CD4-positive, alpha-beta T cell treated with Interleukin-4 for 4 hours (primary cell): ENCODE measurements at places on chromosomes 12 and 14.

DNA sequence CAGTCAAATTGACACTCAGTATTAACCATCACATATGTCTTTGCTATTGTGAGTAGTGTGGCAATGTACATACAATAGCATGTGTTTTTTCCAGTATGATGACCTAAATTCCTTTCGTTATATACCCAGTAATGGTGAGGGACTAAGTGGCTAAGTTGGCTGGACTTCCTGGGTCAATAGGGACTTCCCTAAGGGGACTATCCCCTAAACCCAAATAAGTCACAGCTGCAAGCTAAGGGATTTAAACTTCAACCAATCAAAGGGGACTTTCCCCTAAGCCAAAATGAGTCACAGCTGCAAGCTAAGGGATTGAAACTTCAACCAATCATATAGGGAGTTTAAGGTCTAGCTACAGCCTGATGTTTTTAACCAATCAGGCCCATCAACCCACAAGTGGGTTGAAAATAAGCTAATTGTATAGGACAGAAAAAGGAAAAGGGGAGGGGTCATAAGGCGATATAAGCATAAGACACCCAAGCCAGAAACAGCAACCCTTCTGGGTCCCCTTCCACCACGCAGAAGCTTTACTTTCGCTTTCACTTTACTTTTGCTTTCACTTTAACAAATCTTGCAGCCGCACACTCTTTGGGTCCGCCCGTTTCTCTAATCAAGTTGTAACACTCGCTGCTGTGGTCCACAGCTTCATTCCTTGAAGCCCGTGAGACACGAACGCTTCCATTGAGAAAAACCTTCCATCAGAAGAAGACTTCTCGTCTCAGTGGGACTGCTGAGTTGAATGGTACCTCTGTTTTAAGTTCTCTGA lies 404.4 kb downstream of the FLRT2 start:
- DNase-seq, result peak; percentile 94

DNA sequence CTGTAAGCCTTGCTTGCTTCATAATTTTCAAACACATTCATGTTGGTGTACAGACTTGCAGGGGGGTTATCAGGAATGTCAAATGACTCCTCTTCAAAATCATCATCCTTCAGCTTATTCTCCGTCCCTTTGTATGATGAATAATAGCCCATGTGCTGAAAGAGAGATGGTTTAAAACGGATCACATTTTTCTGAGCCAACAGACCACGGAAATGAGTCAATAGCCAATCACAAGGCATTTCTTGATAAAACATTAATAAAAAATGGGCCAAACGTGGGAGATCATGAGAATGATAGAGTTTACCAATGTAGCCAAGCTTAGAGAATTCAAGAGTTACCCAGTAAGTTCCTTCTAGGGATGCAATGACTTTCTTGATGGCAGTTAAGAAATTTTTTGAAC lies 105.5 kb downstream of the NTS start:
- DNase-seq, result no peak

DNA sequence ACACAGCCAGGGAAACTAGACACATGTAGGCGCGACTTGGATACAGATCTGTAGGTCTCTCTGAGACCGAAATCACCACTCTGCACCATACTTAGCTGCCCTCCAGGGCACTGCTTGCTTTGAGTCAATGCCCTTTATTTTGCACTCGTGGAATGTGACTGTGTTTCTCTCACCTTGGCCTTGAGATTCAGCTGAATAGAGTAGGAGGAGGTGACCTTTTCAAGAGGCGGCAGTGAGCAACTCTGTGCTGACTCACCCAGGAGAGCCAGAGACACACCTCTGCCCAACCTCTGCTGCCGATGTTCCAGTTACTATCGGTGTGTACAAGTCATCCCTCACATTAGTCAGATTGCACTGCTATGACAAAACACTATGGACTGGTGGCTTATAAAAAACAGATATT lies 583.4 kb downstream of the VRK1 start:
- DNase-seq, result peak; percentile 87

DNA sequence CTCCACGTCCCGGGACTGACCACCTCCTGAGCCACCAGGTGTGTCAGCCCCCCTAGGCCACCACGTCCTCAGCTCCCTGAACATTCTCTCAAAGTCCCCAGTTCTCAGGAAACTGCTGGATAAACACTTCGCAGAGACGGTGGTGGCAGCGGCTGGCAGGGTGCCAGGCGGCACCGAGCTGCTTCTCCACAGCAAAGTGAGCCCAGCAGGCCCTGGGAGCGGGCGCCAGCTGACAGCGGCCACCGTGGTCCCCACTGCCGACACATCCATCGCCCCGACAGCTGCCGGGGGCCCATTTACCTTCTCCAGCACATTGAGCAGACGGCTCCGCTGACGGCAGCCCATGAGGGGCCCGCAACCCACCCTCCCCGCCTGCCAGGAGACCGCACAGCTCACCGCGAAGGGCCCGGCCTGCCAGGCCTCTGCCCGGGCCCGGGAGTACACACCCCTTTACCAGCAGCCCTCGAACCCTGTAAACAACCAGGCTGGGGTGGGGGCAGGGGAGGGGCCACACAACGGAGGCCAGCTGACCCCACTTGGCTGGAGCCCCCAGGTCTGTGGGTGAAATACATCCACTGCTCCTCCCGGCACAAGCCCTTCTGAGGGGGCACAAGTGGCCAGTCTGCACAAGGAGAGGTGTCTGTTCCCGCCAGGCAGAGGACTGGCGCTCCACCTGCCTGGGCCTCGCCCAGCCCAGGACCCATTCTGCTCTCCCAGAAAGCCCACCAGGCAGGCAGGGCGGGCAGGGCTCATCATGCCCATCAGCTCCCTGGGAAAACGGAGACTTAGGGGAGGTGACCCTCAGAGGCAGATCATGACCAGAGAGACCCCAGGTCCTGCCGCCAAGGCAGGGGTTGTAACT lies 10.5 kb downstream of the AKT1 start:
- no peak for DNase-seq
